H9 (cell line): ENCODE measurements at places on chromosomes 2 and 18. TPM values are rescaled to one million over a fixed set of nuclear protein-coding genes. Genes with fewer than 3 reads are reported as not detected.

DNA sequence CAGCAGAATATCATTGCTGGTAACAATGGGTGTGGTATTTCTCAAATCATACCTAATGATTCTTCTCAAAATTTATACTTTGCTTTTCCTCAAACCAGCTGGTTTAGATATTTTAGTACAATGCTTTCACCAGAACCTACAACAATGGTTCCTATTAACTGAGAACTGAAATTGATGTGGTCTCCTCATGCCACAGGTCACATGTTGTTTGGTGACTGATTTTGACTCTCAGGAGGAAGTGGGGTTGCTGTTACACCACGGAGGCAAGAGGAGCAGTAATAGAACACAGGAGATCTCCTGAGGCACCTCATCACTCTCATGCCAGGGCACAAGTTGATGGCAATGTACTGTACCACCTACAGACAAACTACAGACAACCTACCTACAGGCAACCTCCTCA, 3.0 kb upstream of the CEP68 start:
- DNase-seq = no peak

GRCh38 chr2:157172239-157172638, 85.3 kb upstream of the GALNT5 start:
- DNase-seq = no peak

DNA sequence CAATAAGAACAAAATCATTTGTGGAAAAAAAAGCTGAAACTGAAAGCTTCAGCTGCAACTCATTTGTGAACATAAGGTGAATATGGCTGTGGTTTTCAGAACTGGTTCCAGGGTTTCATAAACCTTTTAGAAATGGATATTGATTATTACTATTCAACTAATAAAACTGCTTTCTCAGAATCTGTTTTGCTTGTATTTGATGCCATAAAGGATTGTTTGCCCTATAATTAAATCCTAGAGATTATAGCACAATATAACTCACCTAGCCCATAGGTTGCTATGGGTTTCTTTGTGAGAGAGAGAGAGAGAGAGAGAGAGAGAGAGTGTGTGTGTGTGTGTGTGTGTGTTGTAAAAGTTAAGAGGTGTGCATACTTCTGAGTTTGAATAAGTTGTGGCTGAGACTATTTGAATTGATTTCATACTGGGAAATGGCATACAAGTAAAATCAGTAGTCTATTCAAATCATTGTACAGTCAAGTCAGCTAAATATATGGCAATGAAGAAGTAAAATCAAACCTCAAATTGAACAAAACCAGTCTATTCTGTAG, 339.2 kb downstream of the ARHGAP15 start:
- DNase-seq = no peak

DNA sequence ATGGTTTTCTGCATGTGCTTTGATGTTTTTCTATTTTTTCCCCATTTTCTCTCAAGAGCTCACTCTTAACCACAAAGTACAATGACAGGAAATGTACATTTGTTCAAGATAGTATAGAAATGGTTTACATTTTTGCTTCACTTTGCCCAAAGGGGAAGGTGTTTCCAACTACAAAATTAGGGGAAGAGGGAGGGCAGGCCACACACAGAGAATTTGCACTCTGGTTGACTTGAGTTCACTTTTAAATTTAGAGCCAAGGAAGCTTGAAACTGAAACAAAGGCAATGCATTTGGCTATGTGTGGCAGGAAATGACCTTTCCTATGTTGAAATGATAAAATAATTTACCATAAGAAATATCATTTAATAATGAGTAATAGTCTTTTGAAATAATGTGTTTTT, 19.1 kb upstream of the VIT start:
- DNase-seq = no peak

DNA sequence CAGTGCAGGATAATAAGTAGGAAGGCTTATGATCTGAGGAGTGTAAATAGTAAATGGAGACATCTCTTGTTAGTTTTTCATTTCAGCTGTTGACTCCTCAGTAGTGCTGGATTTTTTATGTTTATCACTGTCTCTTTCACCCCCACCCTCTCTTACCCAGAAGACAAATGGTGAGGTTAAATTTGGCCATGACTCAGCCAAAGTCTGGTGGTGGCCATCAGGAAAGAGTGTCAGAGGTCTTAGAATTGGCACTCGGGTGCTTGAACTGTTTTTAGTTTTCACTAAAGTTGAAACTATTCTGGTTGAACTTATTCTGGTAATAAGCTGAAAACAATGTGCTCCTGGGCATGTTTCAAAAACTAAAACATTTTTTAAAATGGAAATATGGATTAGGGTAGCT, 123.3 kb downstream of the FHOD3 start:
- no peak for DNase-seq

- DNase-seq = no peak
These were observed 84.9 kb downstream of the SOX11 start for GRCh38 chr2:5777131-5777535.

DNA sequence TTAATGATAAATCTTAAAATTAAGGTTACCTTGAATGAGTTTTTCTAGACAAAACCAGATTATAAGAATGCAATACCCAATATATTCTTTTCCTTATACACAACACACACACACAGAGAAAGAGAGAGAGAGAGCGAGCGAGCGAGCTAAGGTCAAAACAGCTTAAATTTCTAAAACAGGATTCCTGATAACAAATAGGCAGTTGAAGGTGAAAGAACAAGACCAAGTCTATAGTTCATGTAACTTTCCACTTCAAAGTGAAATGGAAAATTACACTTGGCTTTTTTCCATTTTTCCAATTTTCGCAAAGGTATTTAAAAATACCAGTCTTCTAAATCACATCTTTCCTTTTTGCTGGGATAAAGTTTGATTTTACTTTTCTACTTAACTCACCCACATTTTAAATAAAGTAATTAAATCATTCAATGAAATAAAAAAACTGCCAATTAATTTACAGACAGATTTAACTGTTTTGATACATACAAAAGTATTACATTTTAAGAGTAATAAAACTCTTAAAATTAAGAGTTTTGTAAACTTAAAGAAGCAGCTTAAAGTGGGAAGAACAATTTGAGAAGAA, 98.8 kb downstream of the COBLL1 start:
- DNase-seq = no peak

The IL36B gene
- not detected in 2 replicates for total RNA-seq

The GFPT1 gene
- total RNA-seq = 75.8 and 84.4 TPM in 2 replicates

The C1D gene
- 16.5 and 19.7 TPM in 2 replicates for total RNA-seq

The GRP gene
- total RNA-seq = not detected in 2 replicates

The CAPN13 gene
- total RNA-seq = 5.0 and 5.7 TPM in 2 replicates

The C2orf78 gene
- 0.07 and 0.09 TPM in 2 replicates for total RNA-seq
